HuH-7.5 (cell line): ENCODE measurements at places on chromosomes 2 and 18.

DNA sequence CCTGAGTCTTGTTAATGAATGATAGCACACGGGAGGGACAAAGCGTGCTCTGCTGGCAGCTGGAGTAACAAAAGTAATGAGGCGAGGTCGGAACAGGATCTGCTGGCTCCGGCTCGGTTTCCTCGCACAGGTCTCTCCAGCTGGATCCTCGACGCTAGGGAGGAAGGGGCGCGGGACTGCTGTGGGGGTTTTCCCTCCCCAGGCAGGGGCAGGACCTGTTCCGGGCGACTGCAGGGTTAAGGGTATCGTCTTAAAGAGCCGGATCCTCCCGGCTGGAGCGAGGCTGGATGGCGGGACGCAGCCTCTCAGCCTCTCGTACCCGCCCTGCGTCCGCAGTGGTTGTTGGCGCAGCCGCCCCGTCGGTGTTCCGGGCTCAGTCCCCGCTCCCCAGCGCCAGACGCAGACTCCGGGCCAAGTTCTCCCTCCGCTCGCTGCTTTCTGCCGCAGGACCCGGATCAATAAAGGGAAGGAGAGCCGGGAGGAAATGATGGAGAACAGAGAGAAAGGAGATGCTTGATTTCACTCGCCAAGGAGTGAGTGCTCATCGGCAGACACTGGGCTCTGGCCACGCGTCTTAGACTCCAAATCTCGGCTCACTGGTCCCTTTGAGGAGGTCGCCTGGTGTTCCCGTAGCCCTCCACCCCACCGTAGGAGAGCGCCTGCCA lies 1.1 kb upstream of the LIPG start:
- DNase-seq: no peak

- no peak for DNase-seq
Measured at GRCh38 chr2:42706836-42707235, 57.1 kb downstream of the OXER1 start.

- no peak for DNase-seq
Measured at GRCh38 chr2:160270571-160271113, 70.6 kb upstream of the ITGB6 start.

GRCh38 chr2:111236025-111236424 lies 115.3 kb downstream of the BCL2L11 start:
- no peak for DNase-seq

- no peak for DNase-seq
Measured at GRCh38 chr2:74778381-74779264, 55.3 kb upstream of the HK2 start.

- DNase-seq: no peak
Measured at GRCh38 chr2:161138429-161138828, 21.8 kb upstream of the TANK start.

DNA sequence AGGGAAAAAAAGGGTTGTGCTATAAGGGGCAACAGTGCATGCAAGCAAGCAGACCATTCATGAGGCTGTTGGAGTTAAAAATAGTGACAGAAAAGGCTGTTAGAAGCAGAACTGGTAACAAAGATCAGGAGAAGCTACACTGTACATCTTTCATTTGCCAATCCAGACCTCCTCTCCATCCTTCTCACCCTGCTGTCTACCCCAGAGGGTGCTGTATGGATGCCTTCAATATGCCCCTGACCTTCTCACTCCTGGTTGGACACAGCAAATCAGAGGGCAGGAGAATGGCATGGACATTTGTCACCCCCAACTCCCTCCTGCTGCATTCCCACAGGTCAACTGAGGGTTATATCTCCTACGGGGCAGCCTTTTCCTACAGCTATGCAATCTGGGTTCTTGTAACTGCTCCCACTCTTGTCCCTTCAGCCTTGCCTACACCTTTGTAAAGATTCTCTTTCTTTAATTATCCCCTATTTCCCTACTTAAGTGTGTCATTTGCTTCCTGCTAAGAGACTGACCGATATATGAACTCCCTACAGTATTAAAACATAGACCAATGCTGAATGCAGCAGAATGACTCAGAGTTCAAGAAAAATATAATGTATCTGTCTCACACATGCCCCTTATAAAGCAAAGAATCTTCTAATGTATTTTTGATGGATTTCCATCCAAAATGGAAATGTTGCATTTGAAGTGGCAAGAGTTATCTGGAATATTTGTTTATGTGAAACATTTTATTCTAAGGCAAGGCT lies 169.2 kb upstream of the NCKAP5 start:
- no peak for DNase-seq
